Effector memory CD8-positive, alpha-beta T cell (primary cell): ENCODE measurements at places on chromosomes 13 and 19.

DNA sequence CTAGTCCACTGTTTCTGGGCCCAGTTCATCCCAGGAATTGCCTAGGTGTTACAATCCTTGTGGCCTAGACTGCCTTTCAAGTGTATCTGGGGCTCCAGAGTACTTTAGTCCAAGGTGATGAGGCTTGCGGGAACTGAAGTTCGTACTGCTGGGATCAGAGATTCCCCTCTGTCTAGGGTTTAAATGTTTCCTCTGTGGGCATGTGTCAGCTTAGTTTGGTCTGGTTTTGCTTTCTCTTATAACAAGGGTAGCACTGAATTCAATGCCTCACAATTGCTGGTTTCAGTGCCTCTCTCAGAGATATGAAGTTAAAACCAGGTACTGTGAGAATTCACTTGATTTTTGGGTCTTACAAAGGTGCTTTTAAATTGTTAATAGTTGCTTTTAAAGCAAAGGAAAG lies 30.8 kb downstream of the RGCC start:
- H3K4me1 ChIP-seq = peaks cover 28% of the 10 kb centered on the region
- DNase-seq = no peak
- peaks cover 8% of the 10 kb centered on the region for H3K36me3 ChIP-seq
- peak overlapping the region; percentile 52 for H3K4me3 ChIP-seq
- H3K27me3 ChIP-seq = no peaks in the 10 kb centered on the region

GRCh38 chr19:29687897-29688728 lies 22.9 kb downstream of the PLEKHF1 start:
- peaks cover 34% of the 10 kb centered on the region for H3K4me1 ChIP-seq
- no peaks in the 10 kb centered on the region for H3K27me3 ChIP-seq
- no peak overlapping the region for H3K4me3 ChIP-seq
- peaks cover 7% of the 10 kb centered on the region for H3K36me3 ChIP-seq

GRCh38 chr19:49506575-49507105 lies 5.8 kb upstream of the FCGRT start:
- no peak overlapping the region for H3K27ac ChIP-seq
- H3K36me3 ChIP-seq = peaks cover 3% of the 10 kb centered on the region
- DNase-seq = peak; percentile 72
- H3K4me3 ChIP-seq = no peak overlapping the region

DNA sequence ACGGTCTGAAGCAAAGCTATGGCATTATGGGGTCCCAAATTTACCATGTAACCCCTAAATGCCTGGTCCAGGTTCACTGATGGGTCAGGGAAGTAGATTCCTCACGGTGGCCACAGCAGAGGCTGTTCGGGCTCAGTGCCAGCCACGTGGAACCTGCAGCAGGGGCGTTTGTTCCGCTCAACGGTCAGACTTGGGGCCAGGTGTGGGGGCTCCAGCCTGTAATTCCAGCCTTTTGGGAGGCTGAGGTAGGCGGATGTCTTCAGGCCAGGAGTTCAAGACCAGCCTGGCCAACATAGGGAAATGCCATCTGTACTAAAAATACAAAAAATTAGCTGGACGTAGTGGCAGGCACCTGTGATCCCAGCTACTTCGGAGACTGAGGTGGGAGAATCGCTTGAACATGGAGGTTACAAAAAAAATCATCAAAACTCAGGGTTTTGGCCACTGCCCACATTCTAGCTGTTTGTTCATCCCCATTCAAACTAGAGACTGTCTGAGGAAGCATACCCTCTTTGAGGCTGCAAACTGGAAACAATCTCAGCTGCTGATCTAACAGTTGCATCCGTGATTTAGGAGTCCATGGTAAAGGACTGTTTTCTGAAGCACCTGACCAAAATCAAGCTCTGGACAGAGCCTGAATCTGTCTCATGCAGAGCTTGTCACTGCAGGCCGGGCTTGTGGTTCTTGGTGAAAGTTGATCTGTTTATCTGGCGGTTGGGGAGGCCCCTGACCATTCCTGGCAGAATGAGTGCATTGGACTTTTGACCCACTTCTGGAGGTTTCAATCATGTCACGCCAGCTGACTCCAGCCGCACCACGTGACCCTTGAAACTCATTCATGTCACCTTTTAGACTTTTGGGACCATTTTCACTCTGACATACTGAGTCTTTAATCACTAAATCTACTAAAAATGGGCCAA lies 30.2 kb upstream of the ZNF331 start:
- H3K4me1 ChIP-seq = no peaks in the 10 kb centered on the region
- no peak for DNase-seq
- H3K27me3 ChIP-seq = peaks cover 16% of the 10 kb centered on the region
- no peaks in the 10 kb centered on the region for H3K36me3 ChIP-seq
- H3K27ac ChIP-seq = no peak overlapping the region
- H3K4me3 ChIP-seq = no peak overlapping the region

DNA sequence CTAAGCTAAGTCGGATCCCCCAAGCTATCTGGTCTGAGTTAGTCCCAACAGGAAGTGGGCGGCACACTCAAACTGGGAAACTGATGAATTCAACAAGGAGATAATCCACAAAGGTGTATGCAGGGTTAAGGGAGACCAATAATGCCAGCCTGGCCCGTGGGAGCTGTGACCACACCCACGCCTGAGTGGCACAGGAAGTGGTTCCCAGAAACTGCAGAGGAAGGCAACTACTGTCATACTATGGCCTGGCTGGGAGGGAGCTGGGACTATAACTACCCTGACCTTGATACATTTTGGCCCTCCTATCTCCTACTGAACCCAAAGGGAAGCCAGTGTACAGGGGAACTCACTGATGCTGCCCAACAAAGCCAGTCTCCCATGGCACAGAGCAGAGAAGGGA lies 85.5 kb upstream of the TDRD3 start:
- peaks cover 11% of the 10 kb centered on the region for H3K4me1 ChIP-seq
- H3K27me3 ChIP-seq = peaks cover 20% of the 10 kb centered on the region

- no peaks in the 10 kb centered on the region for H3K36me3 ChIP-seq
- H3K4me3 ChIP-seq = no peak overlapping the region
- H3K27ac ChIP-seq = no peak overlapping the region
- no peak for DNase-seq
Measured at GRCh38 chr13:111530137-111530870, 209.9 kb downstream of the TEX29 start.

GRCh38 chr19:1240925-1241324 lies 626 bp upstream of the ATP5F1D start:
- peak overlapping the region; percentile 81 for H3K4me3 ChIP-seq
- peaks cover 10% of the 10 kb centered on the region for H3K27me3 ChIP-seq
- DNase-seq = no peak

- H3K36me3 ChIP-seq = no peaks in the 10 kb centered on the region
- H3K4me3 ChIP-seq = no peak overlapping the region
- peaks cover 3% of the 10 kb centered on the region for H3K4me1 ChIP-seq
- no peak overlapping the region for H3K27ac ChIP-seq
- H3K27me3 ChIP-seq = peaks cover 29% of the 10 kb centered on the region
- no peak for DNase-seq
Measured at GRCh38 chr19:19226663-19227062, 14.9 kb downstream of the NCAN start.

DNA sequence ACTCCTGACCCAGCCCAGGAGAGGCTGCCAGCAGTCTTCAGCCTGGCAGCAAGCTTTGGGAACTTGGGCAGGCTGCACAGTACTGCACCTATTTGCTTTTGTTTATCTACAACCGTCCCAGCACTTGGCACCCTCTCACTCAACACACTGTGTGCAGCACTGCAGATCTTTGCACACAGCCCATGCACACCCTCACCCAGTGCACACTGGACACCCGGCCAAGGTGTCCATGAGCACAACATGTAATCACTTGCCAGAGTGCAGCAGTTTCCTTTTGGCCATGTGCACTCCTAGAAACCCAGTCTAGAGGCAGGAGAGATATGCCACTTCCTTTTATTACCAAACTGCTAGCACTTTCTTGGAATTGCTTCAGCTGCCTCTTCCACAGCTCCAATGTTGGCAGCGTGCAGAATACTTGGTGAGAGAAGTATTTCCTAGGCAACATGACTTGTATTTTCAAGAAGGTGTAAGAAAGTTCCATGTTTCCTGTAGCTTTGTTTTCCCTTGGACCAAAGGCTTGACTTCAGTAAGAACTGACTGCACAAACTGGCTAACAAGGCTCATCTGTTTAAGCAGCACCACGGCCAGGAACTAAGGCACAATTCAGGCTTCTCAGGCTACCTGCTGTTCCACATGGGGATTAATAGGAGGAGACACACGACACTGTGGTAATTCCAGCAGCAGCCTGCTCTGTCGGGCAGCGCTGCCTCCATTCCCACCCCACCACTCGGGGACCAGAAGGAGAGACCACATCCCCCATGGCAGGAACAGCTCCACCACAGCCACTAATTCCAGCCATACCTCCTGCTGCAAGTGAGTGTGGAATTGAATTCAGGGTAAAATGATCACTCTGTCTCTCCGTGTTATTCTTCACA lies 15.3 kb downstream of the ATP7B start:
- no peaks in the 10 kb centered on the region for H3K4me1 ChIP-seq
- DNase-seq = no peak
- no peaks in the 10 kb centered on the region for H3K36me3 ChIP-seq
- H3K27me3 ChIP-seq = peaks cover 29% of the 10 kb centered on the region

GRCh38 chr19:45391871-45392665 lies 12.8 kb downstream of the PPP1R13L start:
- H3K27me3 ChIP-seq = peaks cover 16% of the 10 kb centered on the region
- H3K36me3 ChIP-seq = no peaks in the 10 kb centered on the region
- H3K27ac ChIP-seq = no peak overlapping the region
- no peaks in the 10 kb centered on the region for H3K4me1 ChIP-seq

GRCh38 chr19:3456925-3457527 lies 23.3 kb downstream of the SMIM24 start:
- no peak for DNase-seq
- no peaks in the 10 kb centered on the region for H3K4me1 ChIP-seq
- no peak overlapping the region for H3K27ac ChIP-seq

DNA sequence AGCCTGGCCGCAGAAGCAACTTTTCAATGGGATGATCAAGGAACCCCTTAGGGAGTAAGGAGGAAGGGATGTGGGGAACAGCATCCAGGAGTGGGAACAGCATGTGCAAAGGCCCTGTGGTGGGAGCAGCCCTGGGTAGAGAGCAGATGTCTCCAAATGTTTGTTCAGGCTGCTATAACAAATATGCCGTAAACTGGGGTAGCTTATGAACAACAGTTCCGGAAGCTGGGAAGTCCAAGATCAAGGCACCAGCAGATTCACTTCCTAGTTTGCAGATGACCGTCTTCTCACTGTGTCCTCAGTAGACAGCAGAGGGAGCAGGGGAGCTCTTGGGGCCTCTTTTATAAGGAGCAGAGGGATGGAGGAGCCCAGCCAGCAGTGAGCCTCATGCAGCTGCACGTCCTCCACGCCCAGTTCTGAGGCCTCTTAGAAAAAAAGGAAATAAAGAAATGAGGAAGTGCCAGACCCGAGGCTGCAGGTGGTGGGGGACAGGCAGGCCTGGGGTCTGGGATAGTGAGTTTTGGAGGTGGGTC lies 4.2 kb upstream of the LRRC25 start:
- DNase-seq = no peak
- H3K27ac ChIP-seq = peak overlapping the region; percentile 39
- peaks cover 12% of the 10 kb centered on the region for H3K4me1 ChIP-seq
- no peak overlapping the region for H3K4me3 ChIP-seq

- no peak overlapping the region for H3K4me3 ChIP-seq
- H3K4me1 ChIP-seq = no peaks in the 10 kb centered on the region
- H3K27ac ChIP-seq = no peak overlapping the region
- no peak for DNase-seq
- H3K27me3 ChIP-seq = peaks cover 20% of the 10 kb centered on the region
- no peaks in the 10 kb centered on the region for H3K36me3 ChIP-seq
Measured at GRCh38 chr13:33258808-33259193, 26.8 kb downstream of the STARD13 start.
